Mesothelial cell of epicardium (in vitro differentiated cells): ENCODE measurements at places on chromosomes 7 and 10.

GRCh38 chr7:67917437-67917755 is 920.8 kb downstream of the TYW1 start:
- DNase-seq = no peak

GRCh38 chr7:156898938-156899337 is 6.0 kb upstream of the LMBR1 start:
- DNase-seq = no peak

GRCh38 chr10:84155521-84155920 is 16.2 kb downstream of the GHITM start:
- DNase-seq = no peak

GRCh38 chr10:80702143-80702542 is 164.4 kb downstream of the SH2D4B start:
- DNase-seq = no peak

- DNase-seq = no peak
Measured at GRCh38 chr7:137975768-137976167, 26.1 kb downstream of the CREB3L2 start.

DNA sequence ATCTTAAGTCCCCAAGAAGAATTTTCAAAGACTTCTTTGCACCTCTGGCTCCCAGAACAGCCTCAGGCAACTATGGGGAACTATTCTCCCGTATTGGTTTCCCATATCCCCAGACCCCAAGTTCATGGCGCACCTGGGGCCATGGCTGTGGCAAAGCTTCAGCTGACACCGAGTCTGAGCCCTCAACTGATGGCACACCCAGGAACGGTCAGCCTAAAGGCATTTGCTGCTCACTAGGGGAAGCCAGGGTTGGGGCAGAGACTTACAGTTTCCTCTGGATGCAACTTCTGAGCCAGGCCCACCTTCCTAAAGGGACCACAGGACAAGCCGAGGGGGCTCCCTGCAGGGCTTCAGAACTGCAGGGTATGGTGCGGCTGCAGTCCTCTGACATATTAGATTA is 13.7 kb upstream of the CPA1 start:
- DNase-seq = no peak

- no peak for DNase-seq
Measured at GRCh38 chr7:106151459-106152312, 39.6 kb upstream of the SYPL1 start.

DNA sequence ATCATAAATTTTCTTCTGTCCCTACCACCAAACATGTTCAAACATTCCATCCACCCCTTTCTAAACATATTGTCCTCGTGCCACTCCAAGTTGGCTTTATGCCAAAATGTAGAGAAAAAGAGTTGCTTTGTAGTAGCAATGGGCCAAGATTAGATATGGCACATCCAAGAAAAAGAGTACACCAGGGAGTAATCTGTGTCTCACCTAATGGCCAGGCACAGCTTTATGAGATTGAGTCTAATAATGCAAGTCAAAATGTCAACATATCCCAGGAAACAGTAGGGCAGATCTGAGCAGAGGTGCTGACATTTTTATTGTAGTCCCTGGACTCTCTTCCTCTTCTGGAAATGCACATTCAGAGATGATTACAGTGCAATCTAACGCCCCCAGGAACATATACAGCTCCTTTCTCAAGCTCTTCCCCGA is 5.7 kb upstream of the OR6V1 start:
- no peak for DNase-seq

GRCh38 chr10:90775351-90776028 is 82.3 kb downstream of the HTR7 start:
- no peak for DNase-seq

DNA sequence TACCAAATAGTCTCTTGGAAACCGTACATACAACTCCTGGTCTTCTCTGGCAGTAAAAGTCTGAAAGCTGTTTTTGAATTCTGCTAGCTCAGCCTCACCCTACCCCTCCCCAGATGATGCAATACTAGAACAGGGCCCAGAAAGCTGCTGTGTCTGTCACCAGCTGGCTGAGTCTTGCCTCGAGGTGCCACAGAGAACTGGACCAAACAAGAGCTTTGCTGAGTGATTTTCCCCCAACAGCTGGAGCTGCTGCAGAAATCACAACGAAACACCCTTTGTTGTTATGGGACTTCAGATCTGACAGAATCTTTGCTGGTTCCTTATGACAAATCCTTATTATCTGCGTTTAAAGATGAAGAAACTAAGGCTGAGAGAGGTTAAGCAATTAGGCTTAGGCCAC is 134.1 kb downstream of the SPAG6 start:
- no peak for DNase-seq

DNA sequence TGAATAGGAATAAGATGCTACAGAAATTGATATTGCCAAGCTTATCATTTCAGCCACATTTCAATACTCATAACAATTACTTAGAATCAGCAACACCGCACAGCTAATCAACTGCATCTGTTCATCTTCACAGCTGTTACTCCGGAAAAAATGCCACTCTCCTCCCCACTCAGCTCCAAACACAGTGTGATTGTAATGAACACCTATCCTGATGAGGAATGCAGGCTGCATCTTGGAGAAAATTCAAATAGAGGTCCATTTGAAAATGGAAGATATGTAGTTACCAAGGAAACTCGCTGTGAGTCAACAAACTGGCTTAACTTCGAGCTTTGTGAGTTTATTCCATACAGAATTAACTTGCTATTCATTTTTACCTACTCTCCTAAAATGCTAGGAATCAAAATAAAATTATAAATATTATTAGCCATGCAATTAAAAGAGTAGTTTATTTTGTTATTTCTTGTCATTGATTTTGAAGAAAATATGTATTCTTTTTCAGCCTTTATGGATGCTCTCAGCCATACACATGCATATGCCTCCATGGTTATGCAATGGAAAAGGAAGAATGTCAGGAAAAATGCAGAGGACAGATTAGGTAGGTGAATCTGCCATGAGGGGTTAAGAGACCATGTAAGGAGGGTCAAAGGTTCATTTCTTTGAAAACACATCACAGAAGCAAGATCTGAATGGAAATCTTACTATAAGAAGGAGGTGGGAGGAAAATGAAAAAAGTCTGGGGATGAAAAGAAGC is 267.2 kb downstream of the POM121L12 start:
- DNase-seq = no peak

DNA sequence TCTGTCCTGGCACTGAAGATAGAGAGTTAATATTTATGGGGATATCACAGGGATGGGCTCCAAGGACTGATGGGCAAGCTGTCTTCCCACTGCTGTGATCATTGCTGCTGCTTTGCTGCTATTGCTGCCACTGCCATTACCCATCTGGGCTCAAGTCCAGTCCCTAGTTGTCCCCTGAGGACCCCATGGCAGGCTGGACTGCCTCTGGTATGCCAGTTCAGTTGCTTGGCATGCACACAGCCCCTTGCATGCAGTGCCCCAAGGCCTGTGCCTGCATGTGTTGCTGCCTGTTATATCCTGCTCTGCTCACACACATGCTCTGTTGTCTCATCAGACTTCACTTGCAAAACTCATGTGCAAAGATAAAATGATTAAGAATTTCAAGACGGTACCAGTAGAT is 109.5 kb downstream of the ADRA2A start:
- DNase-seq = no peak
